ENCODE measurements at places on chromosomes 13 and 19.

DNA sequence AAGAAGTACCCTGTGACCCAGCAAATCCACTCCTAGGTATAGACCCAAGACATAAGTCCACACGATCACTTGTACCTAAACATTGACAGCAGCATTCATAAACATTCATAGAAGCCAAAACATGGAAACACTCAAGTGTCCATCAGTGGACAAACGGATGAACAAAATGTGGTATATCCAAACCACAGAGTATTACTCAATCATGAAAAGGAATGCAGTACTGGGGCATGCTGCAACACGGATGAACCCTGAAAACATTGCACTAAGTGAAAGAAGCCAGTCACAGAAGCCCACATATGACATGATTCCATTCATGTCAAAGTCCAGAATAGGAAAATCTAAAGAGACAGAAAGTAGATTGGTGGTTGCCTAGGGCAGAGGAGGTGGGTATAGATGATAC, 22.8 kb upstream of the CCNE1 start:
- no peak for DNase-seq

- DNase-seq = no peak
Observed at GRCh38 chr13:79392882-79393563, 13.0 kb downstream of the RBM26 start.

- DNase-seq = no peak
Observed at GRCh38 chr13:74171641-74172040, 37.4 kb upstream of the KLF12 start.

- no peak for DNase-seq
Observed at GRCh38 chr19:19269952-19270694, 3.0 kb downstream of the TM6SF2 start.

DNA sequence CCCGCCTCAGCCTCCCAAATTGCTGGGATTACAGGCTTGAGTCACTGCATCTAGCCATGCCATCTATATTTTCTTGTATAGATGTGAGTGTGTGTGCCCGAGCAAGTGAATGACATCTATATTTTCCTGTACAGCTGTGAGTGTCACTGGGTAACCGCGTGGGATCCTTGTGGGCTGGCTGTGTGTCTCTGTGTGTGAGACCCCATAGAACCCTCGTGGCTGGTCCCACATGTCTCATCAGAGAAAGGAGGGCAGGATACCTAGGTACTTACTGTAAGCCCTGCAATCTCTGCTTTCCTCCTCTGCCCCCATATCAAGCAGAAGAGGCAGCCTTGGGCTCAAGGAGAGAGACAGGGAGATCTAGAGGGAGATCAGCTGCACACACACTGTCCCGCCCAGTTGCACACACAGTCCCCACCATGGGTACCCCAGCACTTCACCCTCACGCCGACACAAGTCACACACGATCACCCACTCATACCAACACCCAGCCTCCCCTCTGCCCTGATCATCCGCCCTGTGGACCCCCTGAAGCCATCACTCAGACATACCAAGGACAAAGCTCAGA, 655 bp downstream of the DENND1C start:
- no peak for DNase-seq

DNA sequence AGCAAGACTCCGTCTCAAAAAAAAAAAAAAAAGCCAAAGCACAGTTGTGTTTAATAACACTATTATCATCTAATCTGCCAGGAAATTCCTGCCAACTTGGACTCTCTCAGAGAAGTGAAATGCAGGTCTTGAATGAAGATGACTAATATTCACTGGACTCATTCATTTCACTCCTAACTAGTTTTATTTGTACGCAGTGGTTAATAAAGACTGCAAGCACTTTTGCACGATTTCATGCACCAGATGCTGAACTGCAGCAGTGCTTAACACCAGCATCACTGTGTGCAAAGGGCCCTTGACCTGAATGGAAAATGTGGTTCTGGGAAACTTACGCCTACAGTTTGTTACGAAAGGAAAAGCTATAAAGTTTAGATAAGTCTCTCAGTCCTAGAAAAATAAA, 63.3 kb downstream of the DHRS12 start:
- DNase-seq = no peak

DNA sequence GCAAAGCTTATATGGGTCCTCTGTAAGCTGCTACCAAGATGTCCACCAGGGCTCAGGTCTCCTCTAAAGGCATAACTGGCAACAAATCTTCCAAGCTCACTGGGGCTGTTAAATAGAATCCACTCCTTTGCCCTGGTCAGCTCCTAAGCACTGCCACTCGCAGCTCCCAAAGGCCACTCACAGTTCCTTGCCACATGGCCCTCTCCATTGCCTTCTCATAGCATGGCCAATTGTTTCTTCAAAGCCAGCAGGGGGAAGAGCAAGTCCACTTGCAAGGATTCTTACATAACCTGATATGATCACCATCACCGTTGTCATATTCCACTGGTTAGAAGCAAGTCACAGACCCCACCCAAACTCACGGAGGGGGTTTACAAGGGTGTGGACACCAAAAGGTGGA, 199.5 kb downstream of the SUCLA2 start:
- no peak for DNase-seq

DNA sequence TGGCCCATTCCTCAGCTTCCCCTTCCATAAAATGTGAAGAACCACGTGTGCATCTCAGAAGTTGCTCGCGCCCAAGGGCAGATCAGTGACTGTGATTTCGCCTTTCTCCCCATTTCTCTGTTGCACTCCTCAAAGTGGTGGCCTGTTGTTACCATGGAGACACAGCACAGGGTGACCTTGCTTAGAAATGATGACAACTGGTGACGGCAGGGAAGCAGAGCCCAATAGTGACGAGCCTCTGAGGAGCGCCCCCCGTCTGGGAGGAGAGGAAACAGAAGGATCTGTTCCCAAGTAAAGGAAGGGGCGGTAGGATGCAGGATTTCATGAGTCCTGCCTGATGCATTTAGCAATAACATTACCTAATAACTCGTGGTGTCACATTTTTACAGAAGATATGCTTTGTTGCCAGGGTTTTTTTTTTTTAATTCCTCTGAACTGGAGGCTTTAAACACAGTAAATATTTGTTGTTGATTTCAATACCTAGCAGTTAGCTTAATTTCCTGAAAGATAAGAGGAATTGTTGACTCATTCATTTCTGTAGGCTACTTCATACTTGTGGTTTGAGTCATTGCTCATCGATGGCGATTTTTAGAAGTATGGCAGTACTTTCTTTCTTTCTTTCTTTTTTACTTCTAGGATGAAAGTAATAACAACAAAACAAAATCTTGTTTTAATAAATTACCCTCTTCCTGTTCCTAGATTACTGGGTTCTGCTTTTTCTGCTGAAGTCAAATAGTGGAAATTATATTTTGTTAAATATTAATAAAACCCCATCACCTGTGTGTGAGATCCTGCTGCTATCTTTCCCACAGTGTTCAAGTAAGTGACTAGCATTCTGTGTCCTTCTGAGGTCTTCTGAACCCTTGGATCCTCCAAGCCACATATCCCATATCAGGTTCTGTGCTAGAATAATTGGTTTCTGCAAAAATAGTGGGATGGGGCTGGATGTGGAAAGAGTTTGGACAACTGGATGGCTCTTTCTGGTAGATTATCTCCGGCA, 36.0 kb downstream of the MBNL2 start:
- no peak for DNase-seq

DNA sequence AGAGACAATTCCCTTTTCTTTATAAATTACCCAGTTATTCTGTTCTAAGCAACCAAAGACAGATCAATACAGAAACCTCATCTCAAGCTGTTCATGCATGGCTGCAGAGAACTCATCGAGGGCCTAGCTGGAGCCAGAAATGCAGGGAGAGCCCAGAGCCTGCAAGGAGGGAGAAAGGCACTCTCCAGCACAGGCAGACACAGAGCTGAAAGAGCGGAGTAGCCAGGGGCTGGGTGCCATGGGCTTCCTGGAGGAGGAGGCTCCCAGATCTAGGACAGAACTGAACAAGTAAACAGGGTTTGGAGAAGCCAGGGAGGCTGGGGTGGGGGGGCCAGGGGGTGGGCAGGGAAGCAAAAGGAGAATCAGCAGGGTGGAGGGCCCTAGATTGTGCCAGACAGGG, 144.2 kb upstream of the ZNF507 start:
- no peak for DNase-seq

DNA sequence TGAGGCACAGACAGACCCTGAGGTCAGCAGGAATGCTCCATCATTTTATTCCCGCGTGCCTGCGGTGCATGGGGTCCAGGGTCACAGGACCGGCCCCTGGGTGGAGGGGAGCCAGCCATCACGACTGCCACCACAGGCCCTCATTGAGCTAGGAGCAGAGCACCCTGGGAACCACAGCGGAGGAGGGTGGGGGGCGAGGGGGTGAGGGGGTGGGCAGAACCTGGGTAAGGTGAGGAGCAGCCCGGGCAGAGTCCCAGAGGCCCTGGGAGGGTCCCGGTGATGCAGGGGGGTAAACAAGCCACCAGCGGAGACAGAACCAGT, 1.2 kb upstream of the MADCAM1 start:
- DNase-seq = no peak

DNA sequence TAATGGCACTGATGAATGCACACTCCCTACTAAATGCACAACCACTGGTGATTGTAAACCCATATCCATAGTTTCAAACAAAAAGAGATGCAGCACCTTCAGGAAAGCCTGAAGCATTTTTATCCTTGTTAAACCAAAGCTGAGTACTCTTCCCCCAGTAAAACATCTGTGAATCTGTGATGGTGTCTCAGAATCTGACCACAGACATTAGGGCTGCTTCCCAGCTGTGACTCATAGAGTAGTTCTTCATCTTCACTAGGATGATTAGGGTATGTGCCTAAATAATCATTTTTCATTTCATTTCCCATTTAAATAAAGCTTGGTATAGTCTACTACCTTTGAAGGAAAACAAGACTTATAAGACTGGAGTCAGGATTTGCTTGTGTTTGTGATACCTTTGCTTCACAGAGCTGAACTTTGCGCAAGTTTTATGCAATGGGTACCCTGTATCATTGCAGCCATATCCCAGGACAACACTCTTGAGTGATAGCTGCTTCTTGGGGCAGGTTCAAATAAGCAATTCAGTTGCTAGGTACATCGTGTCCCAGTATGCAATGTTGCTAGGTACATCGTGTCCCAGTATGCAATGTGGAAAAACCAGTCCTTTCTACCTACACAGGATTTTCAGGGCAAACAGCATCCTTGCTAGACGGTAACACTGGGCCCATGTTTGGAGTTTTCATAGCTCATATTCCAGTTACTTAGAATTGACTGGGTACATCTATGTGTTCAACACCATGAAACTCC, 277.1 kb downstream of the IRS2 start:
- DNase-seq = no peak

DNA sequence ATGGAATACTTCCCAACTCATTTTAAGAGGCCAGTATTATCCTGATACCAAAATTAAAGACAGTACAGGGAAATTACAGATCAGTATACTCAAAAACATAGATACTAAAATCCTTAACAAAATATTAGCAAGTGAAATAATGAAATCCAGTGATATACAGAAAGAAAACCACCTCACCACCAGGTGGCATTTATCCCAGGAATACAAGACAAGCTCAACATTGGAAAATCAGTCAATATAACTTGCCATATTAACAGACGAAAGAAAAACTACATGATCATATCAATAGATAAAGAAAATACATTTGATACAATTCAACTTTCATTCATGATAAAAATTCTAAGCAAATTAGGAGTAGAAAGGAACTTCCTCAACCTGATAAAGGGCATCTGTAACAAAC, 6.7 kb upstream of the GNA15 start:
- DNase-seq = no peak

DNA sequence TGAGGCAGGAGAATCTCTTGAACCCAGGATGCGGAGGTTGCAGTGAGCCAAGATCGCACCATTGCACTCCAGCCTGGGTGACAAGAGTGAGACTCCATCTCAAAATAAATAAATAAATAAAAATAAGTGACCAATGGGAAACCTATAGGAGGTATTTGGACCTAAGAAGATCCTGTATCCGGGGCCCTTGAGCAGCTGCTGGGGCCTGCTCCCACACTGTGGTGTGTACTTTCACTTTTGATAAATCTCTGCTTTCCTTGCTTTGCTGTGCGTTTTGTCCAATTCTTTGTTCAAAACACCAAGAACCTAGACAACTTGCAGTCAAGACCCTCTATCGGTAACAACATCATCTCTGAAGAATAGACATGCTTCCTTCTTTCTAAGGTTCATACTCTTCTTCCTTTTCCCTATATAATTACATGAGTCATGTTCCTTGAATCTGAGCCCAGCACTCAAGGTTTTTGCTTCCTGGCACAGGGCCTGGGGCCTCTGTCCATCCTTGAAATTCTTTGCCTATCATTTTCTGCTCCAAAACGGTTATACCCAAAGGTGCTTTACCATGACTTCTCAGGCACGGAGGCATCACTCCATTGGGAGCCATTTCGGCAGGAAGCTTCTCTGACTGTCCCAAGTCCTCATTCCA, 14.2 kb upstream of the PNMA8C start:
- no peak for DNase-seq

DNA sequence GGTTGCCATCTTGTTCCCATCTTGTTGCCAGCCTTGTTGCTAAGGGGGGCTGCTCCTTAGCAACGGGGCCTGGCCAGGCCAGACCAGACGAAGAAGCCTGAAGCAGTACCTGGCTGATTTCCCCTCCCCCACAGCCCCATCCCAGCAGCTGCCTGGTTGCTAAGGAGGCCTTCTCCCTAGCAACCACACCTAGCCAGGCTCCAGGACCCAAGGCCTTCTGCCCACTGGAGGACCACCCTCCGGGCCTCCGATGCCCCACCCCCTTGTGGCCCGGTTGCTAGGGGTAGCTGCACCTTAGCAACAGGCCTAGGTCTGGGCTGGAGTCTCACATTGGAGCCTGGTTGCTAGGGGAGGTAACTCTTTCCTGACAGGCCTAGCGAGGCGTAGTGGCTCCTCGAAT, 3.9 kb downstream of the PRRG2 start:
- DNase-seq = no peak

DNA sequence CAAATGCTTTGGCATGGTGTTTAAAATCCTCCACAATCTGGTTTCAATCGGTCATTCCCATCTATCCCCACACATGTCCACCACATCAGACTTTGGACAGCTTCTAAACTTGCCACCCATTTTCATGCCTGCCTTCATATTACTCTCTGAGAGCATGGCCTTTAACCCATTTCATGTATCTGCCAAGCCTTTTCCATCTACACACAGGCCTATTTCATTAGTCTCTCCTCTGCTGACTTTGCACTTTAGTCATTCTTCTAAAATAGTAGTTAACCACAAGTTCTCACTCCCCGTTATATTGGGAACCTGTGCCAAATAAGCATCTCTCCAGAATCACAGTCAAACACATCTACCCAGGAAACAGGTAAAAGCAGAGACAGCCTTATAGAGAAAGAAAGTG, 142.2 kb downstream of the MZT1 start:
- DNase-seq = no peak

Measured in stimulated activated CD8-positive, alpha-beta memory T cell treated with anti-CD3 and anti-CD28 coated beads, Interleukin-2, amount 100 ng/mL, for 1 hour (primary cell).